Omental fat pad (tissue), 4 donors: ENCODE measurements at places on chromosomes 7 and 10.

GRCh38 chr7:121109145-121109544 lies 120.6 kb downstream of the CPED1 start:
- DNase-seq = no peak

- DNase-seq = no peak
Measured at GRCh38 chr10:77291596-77292505, 345.8 kb downstream of the KCNMA1 start.

GRCh38 chr10:100996678-100997359 lies 2.8 kb upstream of the LZTS2 start:
- no peak for DNase-seq

GRCh38 chr7:42494199-42494710 lies 257.2 kb upstream of the GLI3 start:
- DNase-seq = no peak

GRCh38 chr10:12181065-12181775 lies 14.5 kb downstream of the NUDT5 start:
- no peak for DNase-seq

- DNase-seq = no peak
Measured at GRCh38 chr7:83739527-83739926, 90.6 kb upstream of the SEMA3E start.

DNA sequence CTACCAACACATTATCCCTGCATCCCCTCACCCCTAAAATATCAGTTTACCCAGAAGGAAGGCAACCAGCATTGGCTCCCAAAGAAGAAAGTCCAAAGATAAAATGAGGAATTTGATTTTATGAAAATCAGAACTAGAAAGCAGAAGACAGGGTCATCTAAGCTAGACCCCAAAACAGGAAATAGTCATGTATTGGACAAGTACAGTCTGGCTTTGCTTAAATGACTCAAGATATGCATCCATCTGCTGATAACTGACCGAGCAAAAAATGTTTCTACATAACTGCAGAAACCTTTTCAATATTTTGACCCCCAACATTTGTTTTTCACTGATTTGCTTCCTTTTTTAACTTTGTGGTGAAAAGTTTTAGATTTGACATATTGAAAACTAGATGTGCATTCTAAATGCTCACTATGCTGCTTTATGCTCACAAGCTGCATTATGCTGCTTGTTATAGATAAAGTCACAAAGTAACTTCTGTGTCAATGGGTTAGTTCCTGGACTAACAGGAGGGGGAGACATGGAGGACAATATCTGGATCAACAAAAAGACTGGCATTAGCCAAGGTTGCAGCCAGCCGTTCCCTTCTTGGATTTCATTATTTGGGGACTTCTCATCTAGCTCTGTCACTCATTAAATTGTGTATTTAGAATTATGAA lies 227.0 kb downstream of the INHBA start:
- no peak for DNase-seq

DNA sequence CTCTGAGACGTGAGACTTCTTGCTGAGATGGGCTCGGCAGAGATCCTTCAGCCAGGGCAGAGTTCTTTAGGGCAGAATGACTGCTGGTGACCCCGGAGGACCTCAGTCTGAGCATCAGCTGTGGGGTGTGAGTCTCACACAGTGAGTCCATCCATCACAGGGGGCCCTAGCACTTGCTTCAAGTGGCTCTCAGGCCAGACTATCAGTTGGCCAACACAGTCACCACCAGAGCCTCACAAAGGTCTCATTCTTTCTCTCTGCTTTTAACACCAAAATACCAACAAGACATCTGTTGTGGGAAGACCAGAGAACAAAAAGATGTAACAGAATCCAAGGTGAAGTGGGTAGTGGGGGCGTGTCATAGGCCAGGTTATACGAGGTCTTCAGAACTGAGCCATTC lies 345.6 kb upstream of the NRP1 start:
- no peak for DNase-seq

- no peak for DNase-seq
Measured at GRCh38 chr10:75926763-75927162, 495.3 kb downstream of the LRMDA start.

GRCh38 chr7:115708013-115708341 lies 322.6 kb downstream of the TFEC start:
- no peak for DNase-seq

- no peak for DNase-seq
Measured at GRCh38 chr7:117347962-117348672, 25.3 kb upstream of the WNT2 start.

DNA sequence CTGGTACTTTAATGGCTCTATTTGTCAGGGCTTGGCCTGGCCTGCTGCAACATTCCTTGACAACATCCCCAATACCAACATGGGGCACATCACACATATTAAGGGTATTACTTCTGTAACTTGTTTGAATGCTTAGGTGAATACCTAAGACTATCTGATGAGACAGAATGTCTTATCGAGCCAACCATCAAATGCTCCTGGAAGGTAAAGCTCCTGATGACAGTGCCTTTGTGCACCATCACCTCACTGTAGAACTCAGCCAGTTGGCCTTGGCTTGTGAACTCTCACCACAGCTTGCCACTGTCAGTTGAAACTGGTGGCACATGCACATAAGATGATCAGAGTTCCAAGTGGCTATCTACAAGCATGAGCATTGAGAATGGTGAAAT lies 3.7 kb upstream of the MYO1G start:
- no peak for DNase-seq

DNA sequence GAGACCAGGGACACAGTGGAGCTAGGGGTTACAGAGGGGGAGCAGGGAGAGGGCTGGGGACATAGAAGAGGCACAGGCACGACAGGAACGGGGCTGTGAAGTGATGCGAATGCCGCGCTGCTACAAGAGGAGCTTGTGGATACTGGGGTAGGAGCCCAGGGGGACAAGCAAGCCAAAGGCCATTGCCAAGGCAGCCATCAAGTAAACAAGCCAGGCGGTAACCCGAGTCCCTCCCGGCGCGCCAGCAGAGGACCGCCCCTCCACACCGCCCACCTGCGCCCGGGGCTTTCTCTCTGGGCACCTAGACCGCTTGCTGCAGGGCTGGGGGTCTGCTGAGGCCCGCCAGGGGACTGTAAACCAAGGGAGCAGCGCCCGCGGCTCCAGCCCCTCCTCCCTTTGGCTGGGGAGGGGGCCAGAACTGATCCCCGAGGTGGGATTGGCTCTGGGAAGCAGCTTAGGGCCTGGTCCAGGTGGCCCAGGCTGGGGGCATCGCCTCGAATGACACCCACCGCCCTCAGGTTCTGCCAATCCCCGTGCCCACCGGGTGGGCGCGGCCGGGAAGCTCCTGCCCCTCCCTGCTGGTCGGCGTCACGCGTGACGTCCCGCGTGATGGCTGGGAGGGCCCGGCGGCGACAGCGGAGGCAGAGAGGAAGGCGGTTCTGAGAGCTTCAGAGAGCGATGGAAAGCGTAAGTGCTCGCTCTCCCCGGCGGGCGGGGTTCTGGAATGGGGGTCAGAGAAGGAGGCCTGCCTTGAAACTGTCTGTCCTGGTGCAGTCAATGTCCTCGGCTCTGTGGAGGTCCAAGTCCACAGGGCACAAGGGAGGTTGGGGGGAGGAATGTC lies 982 bp downstream of the SFXN3 start:
- peak; percentile 58 for DNase-seq

DNA sequence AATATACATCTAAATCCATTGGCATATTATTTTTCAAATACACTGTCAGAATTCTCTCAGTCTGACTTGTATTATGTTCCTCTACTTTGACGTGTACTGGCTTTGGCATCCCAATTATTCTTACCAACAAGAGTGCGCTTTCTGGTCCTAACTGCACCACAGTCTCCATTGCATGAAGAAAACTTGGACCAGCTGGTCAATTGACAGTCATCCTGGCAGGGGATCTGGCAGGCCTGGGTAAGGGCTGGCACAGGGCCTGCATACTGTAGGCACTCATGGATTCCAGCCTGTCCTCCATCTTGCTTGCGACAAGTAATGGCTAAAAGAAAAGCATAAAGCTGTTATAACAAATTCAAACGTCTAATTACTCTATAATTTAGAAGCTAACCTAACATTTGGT lies 384.9 kb downstream of the THSD7A start:
- DNase-seq = no peak

DNA sequence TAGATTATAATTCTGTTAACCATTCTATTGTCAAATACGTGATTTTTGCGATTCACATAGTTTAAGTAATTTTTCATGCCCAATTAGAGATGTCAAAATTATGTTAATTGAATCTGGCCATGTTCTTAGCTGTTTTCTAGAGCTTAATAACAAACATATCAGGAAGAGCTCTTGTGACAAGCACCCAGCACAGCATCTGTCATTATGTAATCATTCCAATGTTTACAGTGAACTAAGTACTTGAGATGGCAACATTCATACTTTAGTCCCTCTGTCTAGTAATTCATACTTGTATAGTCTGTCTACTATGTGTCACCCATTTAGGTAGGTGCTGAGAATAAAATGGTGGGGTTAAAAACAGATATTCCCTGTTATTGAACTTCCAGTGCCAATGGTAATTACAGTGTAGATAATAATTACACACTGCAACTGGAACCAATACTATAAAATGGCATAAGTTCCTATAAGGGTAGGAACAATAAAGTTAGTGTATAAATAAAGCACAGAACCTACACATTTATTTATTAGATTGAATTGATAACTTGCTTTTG lies 55.2 kb downstream of the ZEB1 start:
- no peak for DNase-seq

DNA sequence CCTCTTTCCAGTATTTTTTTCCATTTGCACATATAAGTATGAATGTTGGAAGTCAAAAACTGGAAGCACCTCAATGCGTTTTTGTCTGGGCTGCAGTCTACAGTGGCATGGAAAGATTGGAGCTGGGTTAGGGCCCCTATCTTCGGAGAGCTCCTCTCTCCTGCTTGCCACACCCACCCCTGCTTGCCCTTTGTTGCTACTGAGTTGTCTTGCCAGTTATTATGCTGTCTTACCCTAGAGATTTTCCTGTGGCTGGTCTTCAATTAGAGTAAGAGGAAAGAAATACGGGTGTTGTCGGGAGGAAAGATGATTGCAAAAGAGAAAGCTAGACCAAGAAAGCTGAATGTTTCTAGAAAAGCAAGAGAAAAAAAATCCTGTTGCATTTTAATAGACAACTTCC lies 228.9 kb upstream of the CELF2 start:
- DNase-seq = no peak

DNA sequence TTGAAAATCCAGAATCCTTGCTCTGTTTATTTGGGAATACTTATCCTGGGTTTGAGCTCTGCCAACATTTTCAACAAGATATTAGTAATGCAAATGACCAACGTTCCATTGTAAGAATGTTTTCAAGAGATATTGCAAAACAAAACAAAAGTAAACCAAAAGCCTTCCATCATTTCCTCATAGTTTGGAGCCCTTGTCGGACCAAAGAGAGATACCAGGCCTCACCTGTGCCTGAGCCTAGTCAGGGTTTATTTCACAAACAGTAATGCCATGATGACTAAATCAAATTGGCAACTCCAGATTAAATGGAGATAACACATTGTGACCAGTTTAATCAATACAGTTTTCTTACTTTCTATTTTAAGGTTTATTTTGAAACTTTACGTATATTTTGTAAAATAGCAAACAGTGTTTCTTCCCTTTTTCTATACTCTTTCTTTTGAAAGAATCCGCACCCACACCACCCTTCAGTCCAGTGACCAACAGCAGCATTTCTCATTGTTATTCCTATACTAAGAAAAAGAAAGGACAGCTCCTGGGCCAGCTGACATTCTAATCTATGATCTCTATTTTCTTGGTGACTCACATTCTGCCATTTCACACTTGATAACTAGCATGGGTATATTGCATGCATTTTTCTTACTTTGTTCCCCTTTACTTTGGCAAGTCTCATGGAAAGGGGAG lies 168.5 kb upstream of the MEOX2 start:
- DNase-seq = no peak

- no peak for DNase-seq
Measured at GRCh38 chr7:26157520-26158105, 5.6 kb downstream of the NFE2L3 start.

DNA sequence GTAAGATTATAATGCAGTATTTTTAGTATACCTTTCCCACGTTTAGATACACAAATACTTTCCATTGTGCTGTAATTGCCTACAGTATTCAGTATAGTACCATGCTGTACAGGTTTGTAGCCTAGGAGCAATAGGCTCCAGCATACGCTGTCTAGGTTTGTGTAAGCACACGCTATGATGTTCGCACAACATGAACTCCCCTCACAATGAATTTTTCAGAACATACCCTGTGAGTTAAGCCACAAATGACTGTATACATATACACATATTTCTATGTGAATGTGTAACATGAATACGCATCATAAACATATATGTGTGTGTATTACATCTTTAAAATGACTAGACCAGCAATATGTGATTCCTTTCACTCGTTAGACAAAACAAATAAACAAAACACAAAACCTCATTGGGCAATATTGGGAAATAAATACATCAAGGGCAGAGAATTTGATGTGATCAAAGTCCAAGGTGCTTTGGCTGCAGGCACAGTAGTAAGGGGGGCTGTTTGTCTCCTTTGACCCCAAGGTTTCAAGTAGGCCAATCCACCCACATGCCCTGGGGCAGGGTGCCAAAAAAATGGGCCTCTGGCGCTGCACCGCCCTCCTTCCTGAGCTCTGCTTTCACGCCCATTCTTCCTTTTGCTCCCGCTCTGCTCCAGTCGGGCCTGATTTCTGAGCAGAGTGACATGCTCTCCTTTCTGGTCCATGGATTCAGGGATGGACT lies 33.9 kb downstream of the CHN2 start:
- DNase-seq = no peak

DNA sequence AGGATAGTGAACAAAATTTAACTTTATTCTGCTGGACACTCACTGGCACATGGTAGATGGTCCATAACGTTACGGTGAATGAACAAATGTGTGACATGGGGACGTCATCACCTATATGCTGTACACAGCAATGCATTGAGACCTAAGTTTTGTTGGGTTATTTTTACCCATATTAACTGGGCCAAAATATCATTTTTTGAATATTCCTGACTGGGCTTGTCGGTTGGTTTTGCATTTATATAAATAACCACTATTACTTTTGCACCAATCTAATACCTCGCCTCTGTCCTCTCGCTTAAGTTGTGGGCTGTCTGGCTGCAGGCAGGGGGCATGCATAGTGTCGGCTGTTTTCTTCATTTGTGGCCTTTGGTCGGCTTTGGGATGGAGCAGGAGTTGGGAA lies 161.7 kb downstream of the USP6NL start:
- no peak for DNase-seq

DNA sequence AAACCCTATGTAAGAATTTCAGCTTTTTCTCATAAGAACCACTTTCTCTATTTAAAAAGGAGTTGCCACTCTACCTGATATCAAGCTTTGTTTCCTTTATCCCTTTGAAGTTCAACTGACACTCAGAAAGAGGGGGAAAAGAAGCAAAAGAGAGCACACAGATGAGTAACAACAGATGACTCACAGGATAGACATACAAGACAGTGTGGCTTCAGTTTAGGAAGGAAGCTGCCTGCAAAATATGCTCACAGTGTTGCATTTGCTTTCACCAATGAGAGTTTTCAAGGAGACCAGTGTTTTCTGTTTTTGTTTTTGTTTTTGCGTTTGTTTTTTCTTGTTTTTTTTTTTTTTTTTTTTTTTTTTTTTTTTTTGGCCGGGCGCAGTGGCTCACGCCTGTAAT lies 1181.6 kb downstream of the DNAJB9 start:
- no peak for DNase-seq
